Common myeloid progenitor, CD34-positive (primary cell): ENCODE measurements at places on chromosomes 2 and 18.

DNA sequence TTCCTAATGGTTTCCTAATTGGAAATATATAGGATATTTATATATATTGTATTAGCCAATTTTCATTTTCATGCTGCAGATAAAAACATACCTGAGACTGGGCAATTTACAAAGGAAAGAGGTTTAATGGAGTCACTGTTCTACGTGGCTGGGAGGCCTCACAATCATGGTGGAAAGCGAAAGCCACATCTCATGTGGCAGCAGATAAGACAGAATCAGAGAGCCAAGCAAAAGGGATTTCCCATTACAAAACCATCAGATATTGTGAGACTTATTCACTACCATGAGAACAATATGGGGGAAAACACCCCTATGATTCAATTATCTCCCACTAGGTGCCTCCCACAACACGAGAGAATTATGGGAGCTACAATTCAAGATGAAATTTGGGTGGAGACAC, 242.5 kb upstream of the NETO1 start:
- DNase-seq: no peak

DNA sequence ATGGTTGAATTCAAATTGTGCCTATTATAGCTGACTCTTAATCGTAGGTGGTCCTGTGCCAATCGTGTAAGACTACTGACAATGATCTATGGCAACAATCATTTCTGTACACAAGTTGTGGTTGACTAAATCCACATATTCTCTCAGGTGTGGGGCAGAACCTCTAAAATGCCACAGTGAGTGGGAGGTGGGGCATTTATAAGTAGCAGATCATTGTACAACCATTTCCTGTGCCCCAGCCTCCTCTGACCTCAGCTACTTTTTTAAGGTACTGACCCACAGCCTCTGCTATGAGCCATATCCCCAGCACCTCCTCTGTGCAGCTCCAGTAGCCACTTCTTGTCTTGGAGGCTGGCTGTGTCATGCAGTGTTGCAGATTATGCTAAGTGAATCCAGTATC, 48.6 kb upstream of the RAPH1 start:
- DNase-seq: no peak

- no peak for DNase-seq
Observed at GRCh38 chr2:111982822-111983221, 72.2 kb upstream of the TMEM87B start.

DNA sequence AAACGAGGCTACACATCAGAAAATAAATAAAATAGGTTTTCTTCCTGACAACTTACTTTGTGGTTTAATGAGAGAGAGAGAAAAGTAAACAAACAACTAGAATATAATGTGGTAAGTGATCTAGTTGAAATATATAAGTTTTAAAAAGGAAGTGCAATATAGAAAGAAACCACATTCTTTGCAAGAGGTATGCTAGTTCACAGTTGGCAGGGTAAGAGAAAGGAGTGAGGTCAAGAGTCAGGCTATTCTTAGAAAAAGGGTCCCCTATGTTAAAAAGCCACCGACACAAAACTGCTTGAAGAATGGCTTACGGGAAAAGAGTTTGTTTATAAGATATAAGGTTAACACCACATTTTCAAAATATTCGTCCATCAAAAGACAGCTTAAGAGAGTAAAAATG, 462.1 kb downstream of the ERBB4 start:
- no peak for DNase-seq
